CD4-positive, alpha-beta T cell treated with Interleukin-4 for 1 hour (primary cell): ENCODE measurements at places on chromosomes 5 and 9.

- DNase-seq = no peak
Observed at GRCh38 chr5:35990941-35991611, at the start of gene UGT3A1. TSS of gene UGT3A1 (minus strand) at chr5:35991390. CDS start at chr5:35991240, 150 bp downstream.

DNA sequence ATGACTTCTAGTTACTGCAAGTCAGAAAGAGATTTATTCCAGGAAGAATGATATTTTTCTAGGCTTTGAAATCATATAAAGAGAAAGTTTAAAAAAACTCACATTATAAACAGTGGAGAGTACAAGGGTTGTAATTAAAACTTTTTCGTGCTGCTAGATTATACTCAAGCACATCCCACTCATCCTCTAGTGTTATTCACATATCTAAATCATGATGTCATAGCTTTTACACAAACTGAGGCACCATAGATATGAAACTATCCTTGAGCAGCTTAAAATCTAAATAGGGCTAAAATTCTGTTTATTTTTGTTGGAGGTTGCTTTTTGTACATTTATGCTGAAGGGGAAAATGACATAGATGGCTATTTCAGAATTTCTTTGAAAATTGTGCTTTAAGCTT is 30.0 kb downstream of the TENT2 start:
- no peak for DNase-seq

- no peak for DNase-seq
Observed at GRCh38 chr9:100126423-100126822, 27.4 kb downstream of the INVS start.

DNA sequence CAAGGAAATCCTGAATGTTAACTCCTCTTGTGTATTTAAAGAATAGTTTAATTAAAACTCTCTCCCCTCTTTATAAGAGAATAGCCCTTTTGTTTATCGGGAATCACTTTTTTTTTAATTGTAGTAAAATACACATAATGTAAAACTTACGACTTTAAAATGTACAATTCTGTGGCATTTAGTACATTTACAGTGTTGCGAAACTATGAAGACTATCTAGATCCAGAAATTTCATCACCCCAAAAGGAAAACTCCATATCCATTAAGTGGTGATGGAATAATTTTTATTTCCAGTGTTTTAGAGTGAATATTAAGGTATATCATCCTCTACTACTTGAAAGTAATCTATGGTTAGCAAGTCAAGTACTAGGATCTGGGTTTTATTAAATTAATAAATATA is 36.8 kb downstream of the KDM3B start:
- DNase-seq = no peak

DNA sequence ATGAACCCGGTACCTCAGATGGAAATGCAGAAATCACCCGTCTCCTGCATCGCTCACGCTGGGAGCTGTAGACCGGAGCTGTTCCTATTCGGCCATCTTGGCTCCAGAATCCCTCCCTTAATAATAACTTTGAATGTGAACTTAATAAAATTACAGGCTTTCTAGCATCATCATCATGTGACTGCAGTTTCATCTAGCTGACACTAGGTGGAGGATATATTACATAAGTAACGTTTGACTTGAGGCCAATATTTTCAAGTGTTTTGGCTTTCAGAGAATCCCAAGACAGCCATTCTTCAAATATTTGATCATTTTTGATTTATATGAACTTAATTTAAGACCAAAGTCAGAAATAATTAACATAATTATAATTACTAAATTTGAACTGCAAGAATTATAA is 474.9 kb upstream of the CDH10 start:
- no peak for DNase-seq

- no peak for DNase-seq
Observed at GRCh38 chr5:97365918-97366317, 182.9 kb upstream of the RIOK2 start.

- no peak for DNase-seq
Observed at GRCh38 chr9:130857864-130858738, 23.0 kb downstream of the ABL1 start.

GRCh38 chr9:82273121-82273520 is 284.5 kb downstream of the SPATA31D1 start:
- no peak for DNase-seq

DNA sequence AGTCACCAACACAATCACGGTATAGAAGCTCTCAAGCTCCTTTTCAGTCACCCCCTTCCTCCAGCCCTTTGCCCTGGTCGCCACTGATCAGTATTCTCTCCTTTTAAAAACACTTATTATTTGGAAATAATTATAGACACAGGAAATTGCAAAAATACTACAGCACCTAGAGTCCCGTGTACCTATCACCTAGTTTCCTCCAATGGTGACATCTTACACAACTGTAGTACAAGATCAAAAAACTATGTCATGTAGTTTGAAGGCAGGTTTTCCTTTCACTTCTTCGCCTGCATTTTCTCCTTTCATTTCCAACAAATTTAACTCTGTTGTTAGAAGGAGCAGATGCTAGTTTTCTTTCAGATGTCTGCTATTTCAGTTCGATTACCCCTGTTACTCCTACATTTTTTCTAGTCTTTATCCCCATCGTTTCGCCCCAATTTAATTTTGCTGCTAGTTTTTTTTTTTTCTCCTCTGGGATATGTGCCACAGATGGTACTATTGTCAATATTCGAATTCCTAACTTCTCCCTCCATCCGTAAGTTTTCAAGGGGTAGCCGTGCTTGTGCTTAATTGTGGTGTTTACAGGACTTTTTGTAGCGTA is 612 bp upstream of the ATG10 start:
- no peak for DNase-seq

GRCh38 chr9:962023-962422 is 14.4 kb upstream of the DMRT3 start:
- no peak for DNase-seq

DNA sequence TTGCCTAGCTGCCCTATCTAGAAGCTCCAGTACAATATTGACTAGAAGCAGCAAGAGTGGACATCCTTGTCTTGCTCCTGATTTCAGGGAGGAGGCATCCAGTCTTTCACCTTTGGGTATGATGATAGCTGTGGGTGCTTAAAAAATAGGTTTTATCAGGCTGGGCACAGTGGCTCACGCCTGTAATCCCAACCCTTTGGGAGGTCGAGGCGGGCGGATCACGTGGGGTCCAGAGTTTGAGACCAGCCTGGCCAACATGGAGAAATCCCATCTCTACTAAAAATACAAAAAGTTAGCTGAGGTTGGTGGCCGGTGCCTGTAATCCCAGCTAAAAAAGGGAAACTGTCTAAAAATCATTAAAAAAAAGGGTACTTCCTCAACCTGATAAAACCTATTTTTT is 2.0 kb upstream of the CAMSAP1 start:
- no peak for DNase-seq

GRCh38 chr9:91904588-91905236 is 45.3 kb downstream of the ROR2 start:
- no peak for DNase-seq

GRCh38 chr9:118567861-118568260 is 801.4 kb downstream of the BRINP1 start:
- no peak for DNase-seq

DNA sequence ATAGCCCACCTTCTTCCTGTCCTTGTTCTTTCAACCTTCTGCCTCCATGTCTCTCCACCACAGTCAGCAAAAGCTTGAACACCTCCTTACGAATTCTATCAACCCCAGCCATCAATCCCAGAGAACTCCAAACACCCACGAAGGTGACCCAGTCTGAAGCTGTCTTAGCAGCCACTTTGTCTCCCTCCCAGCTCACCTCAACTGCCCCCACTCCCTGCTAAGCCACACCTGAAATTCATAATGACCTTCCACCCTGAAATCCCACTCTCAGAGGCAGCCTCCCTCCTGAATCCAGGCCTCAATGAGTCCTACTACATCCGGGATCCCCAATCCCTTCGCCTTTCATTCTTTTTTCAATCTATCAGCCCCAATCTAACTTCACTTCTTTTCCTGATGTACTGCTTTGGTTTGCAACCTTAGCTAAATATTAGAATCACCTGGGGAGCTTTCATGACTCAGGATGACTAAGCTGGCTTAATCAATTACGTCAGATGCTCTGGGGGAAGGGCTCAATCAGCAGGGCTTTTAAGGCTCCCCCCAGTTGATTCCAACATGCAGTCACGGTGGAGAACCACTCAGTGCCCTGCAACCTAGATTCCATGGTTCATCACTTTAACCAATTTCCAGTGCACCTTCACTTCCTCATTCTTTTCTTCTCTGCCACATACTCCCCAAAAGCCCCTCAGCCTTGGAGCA is 32.2 kb downstream of the BHMT start:
- DNase-seq = no peak

GRCh38 chr5:78808380-78808779 is 159.8 kb upstream of the LHFPL2 start:
- no peak for DNase-seq

DNA sequence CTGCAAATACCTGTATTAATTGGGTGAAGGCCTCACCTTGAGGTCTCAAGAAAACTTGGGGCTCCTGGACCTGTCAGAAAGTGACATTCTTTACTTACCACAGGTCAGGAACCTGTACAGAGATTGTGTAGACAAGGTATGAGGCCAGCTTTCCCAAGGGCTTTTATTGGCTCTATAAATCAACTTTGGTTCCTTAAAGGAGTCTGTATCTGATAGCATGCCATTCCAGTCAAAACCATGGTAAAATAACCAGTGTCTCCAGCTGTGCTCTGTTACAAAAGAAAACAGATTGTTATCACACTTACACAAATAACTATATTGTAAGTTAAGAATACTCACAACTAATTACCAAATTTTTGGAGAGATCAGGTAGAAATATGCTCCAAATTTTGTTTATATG is 64.5 kb downstream of the COL15A1 start:
- DNase-seq = no peak

DNA sequence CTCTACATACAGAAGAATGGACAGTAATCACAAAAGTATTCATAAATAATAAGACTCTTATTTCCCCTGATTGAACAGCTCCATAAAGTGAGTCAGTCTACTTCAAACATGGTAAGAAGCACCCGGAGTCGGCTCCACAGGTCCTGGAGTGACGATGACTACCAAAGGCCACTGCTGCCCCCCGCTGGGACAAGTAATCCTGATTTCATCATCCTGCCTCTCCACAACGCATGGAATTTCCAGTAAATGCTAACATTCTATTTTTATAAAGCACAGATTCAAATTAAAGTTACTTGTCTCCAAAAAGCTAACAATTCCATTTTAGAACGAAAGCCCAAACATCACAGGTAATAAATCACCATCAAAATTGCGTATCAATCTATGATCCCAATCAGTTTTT is 16.2 kb downstream of the ATPSCKMT start:
- no peak for DNase-seq

DNA sequence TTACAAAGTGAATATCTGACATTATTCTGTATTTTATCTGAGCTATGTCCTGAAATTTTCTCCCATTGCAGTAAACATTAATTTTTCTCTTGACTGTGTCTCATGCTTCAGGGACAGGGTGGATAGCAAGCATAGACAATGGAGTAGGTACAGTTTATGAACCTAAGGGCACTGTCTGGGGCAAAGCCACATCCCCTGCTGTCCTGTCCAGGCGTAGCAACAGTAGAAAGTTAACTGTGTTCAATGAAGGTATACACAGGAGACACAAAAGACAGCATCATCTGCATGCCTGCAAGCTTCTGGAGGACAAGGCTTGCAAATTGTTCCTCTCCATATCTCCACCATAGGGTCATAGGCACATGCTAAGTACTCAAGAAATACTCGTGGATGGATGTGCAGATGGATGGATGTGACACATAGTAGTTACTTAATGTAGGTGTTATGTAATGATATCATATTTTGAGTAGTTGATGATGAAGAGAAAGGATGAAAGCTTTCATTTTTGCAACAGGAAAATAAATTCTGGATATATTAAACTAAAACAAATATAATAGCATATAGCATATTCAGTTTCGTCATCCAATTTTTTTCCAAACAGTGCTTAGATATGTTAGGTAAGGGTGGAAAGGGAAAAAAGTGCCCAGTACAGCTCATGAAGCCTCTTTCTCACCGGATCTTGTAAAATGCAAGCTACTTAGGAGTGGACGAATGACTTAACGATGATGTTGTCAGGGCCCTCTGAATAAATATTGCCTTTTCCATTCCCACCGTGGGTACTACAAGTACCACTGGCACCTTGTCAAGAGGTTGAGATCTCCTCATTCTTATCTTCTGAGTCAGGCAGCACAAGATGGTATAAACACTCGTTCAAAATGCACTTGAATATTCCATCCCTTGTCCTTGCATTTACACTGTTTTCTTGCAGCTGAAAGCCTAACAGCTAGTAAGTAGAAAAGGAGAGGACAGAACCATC is 19.9 kb upstream of the ZSWIM6 start:
- DNase-seq = no peak

GRCh38 chr5:14086261-14086660 is 56.9 kb upstream of the TRIO start:
- DNase-seq = no peak

GRCh38 chr9:135762921-135763320 is 60.9 kb downstream of the KCNT1 start:
- DNase-seq = no peak
